Hematopoietic multipotent progenitor cell treated with erythropoietin and hydrocortisone succinate and interleukin-3 and kit ligand, for 8 days (in vitro differentiated cells): ENCODE measurements at places on chromosomes 5 and 9.

GRCh38 chr5:122078116-122079110 is at the start of gene LOX:
Gene LOX, minus strand, starts transcription at chr5:122078259. Its CDS starts 274 bp downstream, at chr5:122077985.
- DNase-seq = peak; percentile 41

DNA sequence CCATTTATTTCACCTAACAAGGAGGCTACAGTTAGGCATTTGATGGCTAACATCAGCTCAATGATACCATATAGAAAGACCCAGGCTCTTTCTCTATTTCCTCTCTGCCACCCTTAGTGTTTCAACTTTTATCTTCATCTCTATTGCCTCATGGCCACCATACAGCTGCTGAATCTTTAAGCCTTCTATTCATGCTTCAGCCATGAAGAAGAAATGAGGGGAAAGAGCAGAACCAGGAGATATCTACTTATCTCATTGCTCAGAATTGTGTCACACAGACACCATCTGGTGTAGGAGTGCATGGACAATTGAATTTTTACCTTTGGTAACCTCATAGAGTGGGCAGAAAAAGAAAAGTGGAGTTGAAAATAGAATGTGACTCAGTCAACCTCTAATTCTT is 6.7 kb downstream of the GAPT start:
- DNase-seq = no peak

- DNase-seq = no peak
Observed at GRCh38 chr5:159971931-159972461, 36.9 kb upstream of the TTC1 start.

DNA sequence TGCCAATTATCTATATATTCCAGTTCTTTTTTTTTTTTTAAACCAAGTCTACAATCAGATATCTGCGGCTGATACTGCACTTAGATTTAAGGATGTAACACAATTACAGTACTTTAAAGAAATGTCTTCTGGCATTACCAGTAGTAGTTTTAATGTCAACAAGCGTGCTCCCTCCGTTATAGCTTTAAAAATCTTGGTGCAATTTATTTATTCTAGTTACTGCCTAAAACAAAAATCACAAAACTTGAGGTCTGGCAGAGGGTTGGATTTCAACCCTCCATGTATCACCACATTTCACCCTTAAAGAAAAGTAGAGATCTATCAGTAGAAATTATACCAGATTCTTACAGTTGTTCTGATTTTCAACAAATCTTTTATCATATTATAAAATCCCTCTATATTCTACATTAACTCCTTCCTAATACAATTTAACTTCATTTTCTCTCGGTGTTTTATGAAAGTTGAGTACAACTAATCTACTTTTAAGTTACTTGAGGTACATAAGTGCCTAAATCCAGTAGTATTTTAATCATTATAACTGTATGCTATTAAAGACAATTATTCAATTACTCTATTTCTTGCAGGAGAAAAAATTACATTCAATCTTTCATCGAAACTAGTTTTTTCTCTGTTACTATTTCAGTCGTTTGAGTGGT is 2.0 kb upstream of the RICTOR start:
- peak; percentile 19 for DNase-seq

DNA sequence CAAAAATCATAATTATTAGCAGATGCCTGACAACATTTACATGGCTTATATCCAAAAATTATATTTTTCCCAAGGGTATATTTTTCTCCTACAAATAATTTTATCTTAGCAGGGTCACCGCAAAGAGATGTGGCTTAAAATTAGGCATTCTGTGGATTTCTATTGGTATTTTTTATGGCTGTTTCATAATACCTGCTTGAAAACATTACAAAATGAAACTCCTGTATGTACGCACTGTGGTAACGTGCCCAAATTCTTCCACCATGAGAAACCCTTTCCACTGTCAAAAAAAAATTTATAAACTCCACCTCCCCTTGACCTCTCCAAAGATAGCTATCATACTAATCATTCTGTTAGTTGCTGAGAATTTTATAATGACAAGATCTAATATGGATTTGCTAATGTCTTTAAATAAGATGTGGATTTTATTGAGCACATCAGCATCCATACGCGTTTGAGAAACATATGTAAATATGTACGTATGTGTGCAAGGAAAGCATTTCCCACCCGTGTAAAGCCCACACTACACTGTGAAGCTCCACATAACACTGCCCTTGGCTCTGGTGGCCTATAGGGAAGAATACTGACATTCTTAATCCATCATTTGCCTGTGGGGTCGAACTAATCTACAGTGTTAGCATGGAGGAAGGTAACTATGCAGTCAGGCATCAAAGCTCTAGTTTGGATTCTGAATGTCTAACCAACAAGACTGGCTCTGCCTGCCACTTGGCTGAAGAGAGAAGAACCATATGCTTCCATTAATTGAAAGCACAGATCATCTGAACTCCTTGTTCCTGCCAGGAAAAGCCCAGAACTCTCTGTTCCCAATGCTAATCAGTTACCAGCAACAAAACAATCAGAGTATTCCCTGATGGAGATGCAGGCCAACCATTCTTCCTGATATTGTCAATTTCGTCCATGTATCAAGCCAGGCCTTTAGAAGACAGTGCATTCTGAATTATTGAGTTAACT is 244.7 kb downstream of the SPOCK1 start:
- DNase-seq = no peak

DNA sequence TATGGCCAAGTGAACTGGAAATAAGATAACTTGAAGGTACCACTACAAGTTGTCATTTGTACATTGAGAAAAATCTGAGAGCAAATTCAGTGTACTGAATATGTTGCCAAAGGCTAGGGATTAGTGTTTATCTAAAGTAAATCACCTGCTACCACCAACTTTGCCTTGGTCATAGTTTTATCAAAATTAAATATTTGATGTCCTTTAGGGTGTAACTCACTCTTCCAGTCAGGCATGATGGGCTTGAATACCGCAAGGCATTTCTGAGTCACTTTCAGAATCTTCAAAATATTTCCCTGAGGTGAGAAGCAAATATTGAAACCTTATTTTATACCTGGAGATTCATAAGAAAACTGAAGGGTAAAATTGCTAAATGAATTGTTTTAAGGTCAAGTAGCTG is 1338.6 kb upstream of the ACO1 start:
- DNase-seq = no peak

DNA sequence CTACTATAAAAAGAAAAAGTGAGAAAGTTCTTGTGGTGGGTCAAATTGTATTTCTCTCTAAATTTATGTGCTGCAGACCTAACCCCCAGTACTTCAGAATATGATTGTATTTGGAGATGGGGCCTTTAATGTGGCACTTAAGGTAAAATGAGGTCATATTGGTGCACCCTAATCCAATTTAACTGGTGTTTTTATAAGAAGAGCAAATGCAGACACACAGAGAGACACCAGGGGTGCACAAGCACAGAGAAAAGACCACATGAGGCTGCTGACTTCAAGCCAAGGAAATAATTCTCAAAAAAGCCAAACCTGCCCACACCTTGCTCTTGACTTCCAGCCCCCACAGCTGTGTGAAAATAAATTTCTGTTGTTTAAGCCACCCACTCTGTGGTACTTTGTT is 80.2 kb upstream of the HTR4 start:
- no peak for DNase-seq

DNA sequence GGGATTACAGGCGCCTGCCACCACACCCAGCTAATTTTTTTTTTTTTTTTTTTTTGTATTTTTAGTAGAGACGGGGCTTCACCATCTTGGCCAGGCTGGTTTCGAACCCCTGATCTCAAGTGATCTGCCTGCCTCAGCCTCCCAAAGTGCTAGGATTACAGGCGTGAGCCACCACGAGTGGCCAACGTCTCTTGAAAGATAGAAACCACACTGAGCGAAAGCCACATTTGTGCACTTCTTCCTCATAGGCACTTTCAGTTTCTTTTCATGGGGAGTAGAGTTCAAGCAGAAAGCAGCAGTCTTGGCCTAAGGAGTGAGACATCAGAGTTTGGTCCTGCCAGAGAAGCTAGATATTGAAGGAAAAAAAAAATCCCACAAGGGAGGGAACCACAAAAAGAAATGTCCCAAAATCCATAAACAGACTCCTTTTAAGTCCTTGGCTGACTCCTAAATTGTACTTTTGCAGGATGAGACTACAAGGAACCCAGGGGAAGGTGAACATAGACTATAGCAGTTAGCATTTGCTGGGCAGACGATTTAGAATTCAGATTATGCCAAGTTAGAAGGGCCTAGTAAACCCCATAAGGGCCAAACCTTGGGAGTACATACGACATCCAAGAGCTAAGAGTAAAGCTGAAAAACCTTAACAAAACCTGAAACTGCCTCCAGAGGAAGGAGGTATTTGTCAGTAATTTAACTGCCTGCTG is 43.9 kb upstream of the GLIPR2 start:
- no peak for DNase-seq

DNA sequence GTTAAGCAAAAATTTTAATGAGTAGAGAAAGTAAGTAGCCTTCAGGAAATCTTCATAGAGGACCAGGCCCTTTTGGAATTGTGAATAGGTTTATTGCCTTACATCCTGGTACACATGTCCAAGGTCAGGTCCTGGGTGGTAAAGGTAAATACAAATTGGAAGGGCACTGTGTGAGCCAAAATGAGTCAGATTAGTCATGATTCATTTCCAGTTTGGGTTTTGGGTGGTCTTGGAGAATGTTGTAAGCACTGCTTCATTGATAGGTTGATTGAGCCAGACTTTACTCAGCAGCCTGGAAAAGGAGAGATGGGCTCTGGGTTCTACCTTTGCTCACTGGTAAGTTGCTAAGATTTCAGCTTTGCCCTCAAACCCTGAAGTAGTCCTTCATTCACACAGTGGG is 82.5 kb upstream of the ZNF169 start:
- no peak for DNase-seq

DNA sequence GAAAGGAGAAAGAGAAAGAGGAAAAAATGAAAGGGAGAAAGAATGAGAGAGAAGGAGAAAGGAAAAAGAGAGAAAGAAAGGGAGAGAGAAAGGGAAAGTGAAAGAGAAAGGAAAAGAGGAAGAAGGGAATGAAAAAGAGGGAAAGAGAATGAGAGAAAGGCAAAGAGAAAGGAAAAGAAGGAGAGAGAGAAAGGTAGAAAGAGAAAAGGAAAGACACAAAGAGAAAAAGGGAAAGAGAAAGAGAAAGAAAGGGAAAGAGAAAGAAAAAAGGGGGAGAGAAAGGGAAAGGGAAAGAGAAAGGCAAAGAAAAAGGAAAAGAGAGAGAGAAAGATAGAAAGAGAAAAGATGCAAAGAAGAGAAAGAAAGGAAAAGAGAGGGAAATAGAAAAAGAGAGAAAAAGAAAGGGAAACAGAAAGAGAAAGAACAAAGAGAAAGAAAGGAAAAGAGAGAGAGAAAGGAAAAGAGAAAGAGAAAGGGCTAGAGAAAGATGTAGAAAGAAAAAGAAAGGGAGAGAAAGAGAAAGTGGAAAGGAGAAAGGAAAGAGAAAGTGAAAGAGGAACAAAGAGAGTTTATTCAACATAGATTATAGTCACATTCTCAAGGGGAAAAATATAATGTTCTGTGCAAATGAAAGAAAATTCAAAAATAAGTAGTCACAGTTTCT is 165.2 kb downstream of the TMEM38B start:
- no peak for DNase-seq

DNA sequence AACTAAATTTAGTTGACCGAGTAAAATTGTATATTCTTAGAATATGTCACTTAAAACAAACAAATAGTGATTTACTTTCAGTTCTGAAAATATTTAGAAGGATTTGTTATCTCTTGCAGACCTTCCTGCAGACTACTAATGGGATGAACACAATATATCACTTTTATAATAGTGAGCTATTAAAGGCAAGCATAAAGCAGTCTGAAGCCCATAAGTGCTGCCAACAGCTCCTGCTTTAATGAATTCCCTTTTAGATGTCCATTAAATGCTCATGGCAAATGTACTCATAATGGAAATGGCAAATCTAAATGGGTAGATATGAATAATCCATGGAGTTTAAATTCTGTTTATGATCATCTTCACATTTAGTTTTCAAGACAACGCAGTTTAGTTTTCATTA is 170.2 kb downstream of the RANBP17 start:
- DNase-seq = no peak

GRCh38 chr5:40570408-40571129 is 109.1 kb upstream of the PTGER4 start:
- no peak for DNase-seq

DNA sequence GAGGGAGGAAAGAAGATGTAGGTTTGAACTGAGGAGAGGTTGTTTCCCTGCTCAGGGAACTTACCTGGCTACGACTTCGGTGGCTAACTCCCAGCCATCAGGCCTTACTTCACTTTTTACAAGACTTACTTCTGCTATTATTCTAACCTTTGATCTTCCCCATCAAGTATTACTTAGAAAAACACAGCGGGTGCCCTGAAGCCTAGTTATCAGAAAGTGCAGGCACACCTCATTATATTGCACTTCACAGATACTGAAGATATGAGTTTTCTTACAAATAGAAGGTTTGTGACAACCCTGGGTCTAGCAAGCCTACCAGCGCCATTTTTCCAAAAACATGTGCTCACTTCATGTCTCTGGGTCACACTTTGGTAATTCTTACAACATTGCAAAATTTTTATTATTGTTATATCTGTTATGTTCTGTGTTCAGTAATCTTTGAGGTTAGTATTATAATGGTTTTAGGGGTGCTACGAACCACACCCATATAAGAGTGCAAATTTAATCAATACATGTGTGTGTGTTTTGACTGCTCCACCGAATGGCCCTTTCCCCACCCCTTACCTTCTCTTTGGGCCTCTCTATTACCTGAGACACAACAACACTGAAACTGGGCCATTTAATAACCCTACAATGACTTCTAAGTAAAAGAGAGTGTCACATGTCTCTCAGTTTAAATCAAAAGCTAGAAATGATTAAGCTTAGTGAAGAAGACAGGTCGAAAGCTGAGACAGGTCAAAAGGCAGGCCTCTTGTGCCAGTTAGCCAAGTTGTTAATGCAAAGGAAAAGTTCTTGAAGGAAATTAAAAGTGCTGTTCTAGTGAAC is 2102.7 kb upstream of the WWC1 start:
- DNase-seq = no peak

- no peak for DNase-seq
Observed at GRCh38 chr9:73741316-73741715, 589.7 kb downstream of the ANXA1 start.

- DNase-seq = no peak
Observed at GRCh38 chr5:16780325-16780724, 155.8 kb downstream of the MYO10 start.
